H4 (cell line): ENCODE measurements at places on chromosomes 3 and 15. TPM values are rescaled to one million over a fixed set of nuclear protein-coding genes. Genes with fewer than 3 reads are reported as not detected.

GRCh38 chr15:78509726-78510312, 2.4 kb downstream of the HYKK start:
- no peak for DNase-seq

Gene TMEM108
- total RNA-seq: 0.97 and 1.0 TPM in 2 replicates

DNA sequence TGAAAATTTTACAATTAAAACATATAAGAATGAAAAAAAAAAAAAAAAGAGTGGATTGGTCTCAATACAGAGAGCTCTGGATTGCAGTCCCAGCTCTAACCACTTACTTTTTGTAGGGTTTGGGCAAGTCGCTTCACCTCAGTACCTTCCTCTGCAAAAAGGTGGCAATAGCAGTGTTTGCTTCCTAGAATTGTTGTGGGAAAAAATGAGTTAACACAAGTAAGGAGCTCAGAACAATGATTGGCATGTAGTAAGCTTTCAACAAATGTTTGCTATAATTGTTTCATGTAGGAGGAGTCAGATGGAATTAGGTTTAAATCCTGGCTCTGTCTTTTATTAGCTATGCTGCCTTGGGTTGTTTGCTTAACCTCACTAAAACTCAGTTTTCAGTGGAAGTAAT, 425.2 kb upstream of the TBL1XR1 start:
- DNase-seq: no peak

GRCh38 chr3:28595372-28595771, 246.7 kb upstream of the AZI2 start:
- DNase-seq: no peak

Gene EXD1
- total RNA-seq: 0.12 TPM in 1 of 2 replicates, not detected in the other

DNA sequence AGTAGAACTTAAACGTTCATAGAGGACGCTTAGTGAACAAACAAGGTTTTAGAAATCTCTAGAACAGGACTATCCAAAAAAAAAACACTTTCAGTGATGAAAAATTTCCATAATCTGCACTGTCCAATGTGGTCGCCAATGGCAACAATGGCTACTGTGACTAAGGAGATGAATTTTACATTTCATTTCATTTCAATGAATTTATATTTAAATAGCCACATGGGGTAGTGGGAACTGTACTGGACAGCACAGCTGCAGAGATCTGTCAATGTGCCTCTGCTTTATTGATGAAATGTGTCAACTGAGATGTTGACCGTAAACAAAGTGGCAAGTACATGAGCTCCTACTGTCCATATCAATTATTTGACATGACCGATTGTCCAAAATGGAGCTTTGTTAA, 222.5 kb downstream of the MAGI1 start:
- DNase-seq: no peak

GRCh38 chr15:99130765-99131440, 26.0 kb downstream of the SYNM start:
- no peak for DNase-seq

Gene FAM3D
- 0.17 TPM in 1 of 2 replicates, not detected in the other for total RNA-seq

- DNase-seq: no peak
Observed at GRCh38 chr15:89812011-89812846, 2.4 kb downstream of the ANPEP start.
